ENCODE measurements at places on chromosomes 4 and X.

GRCh38 chrX:47706575-47706974, 47.6 kb upstream of the UXT start:
- DNase-seq, result no peak

GRCh38 chr4:41525129-41525528, 12.8 kb upstream of the LIMCH1 start:
- DNase-seq, result no peak

DNA sequence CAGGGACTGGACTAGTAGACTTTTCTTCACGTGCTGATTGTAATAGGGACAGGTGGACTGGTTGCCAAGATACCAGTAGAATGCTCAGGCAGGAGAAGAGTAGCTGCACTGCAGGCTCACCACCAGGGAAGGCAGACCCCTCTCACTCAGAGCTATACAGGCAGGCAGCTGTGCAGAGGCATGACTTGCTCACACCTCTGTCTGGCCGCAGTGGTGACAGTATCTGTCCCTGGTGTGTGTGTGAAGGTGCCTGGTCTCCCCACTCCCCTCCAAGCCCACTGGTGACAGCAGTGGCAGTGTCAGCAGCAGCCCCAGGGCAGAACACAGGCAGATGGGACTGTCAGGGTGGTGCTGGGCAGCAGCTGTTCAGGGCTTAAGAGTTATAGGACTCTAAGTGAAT, 140.7 kb downstream of the RPS6KA6 start:
- no peak for DNase-seq

GRCh38 chr4:10163296-10163695, 46.7 kb upstream of the WDR1 start:
- no peak for DNase-seq

DNA sequence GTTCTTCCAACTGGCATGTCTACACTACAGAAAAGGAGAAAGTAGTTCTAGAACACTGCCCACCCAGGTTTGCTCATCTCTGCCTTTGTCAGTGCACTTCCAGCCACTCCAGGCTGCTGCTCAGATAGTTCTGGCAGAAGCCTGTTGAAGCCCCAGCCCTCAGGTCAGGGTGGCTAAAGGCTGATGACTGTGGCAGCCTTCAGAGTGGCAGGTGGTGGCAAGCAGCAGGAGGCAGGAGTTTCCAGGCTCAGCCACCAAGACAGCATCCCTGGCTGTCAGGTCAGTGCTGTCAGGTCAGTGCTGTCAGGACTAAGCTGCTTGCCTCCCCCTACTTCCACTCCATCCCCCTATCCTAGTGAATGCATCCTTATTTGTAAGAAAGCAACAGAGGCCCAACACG, 100.4 kb downstream of the MAMLD1 start:
- no peak for DNase-seq

GRCh38 chrX:40240844-40241243, 143.1 kb upstream of the BCOR start:
- no peak for DNase-seq
